ENCODE measurements at places on chromosomes 5 and 9.

- no peak for DNase-seq
Observed at GRCh38 chr9:92961627-92962302, 14.4 kb downstream of the FGD3 start.

- DNase-seq = no peak
Observed at GRCh38 chr5:107501965-107502675, 168.6 kb downstream of the EFNA5 start.

DNA sequence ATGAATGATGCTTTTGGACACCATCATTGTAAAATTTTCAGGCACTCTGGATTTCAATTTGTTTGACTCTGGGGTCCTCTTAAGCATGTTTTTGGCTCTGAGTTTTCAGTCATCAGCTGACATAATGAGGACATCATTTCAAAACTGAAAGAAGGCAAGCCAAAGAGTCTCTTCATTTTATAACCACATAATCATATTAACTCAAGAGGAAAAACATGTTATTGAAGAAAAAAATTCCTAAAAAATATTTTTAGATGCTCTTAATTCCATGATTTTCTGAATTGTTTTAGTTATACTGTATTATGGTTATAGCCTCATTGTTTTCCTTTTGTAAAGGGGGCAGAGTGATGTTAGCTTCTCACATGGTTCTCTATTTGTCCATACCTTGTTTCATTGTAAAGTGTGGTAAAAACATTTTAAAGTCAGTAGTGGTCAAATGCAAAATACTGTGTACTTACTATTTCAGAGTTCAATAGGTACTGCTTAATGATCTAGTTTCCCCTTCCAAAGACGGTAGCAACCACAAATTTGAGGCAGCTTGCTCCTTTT is 472.1 kb downstream of the DMRT2 start:
- no peak for DNase-seq

GRCh38 chr5:12614608-12615007 is 710.4 kb upstream of the CTNND2 start:
- DNase-seq = no peak

GRCh38 chr5:136141561-136141960 is 8.9 kb downstream of the SMAD5 start:
- no peak for DNase-seq

GRCh38 chr5:18523380-18523779 is 889.1 kb downstream of the TAF11L14 start:
- DNase-seq = no peak

DNA sequence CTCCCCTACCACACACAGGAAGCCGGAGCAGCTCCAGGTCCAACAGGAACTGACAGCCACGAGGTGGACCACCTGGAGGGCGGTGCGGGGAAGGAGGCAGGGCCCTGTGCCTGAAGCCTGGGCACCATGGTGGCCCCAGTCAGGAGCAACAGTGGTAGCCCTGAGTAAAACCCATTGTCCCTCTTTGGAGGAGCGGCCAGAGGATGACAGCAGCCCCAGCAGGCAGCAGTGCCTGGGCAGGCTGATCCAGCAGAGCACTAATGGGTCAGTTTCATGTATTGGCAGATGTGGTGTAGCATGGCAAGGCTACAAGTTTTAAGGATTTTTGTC is 47.7 kb upstream of the GARNL3 start:
- DNase-seq = no peak

Measured in D341Med (cell line).